ENCODE measurements at places on chromosomes 2 and 18.

- DNase-seq = no peak
Observed at GRCh38 chr2:6986301-6986911, 69.2 kb downstream of the RNF144A start.

GRCh38 chr2:238973038-238973739, 125.3 kb downstream of the TWIST2 start:
- peak; percentile 70 for DNase-seq

GRCh38 chr2:88232074-88232782, 62.1 kb downstream of the THNSL2 start:
- no peak for DNase-seq

- no peak for DNase-seq
Observed at GRCh38 chr2:237020090-237020489, 65.6 kb upstream of the COPS8 start.

GRCh38 chr2:66531567-66531966, 96.6 kb downstream of the MEIS1 start:
- no peak for DNase-seq

DNA sequence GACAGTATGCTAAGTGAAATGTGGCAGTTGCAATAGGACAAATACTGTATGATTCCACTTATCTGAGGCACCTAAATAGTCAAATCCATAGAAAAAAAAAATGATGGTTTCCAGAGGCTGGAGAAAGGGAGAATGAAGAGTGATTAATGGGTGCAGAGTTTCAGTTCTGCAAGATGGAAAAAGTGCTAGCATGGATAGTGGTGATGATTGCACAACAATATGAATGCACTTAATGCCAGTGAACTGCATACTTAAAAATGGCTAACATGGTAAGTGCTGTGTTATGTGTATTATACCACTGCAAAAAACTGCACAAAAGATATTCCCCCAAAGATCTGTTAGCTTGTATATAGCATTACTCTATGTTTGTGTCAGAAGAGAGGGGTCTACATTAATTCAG, 185.4 kb downstream of the INHBB start:
- no peak for DNase-seq

- DNase-seq = peak; percentile 27
Observed at GRCh38 chr2:160432633-160433032, 61.0 kb downstream of the RBMS1 start.

GRCh38 chr2:25822190-25823117, 55.8 kb downstream of the ASXL2 start:
- no peak for DNase-seq

DNA sequence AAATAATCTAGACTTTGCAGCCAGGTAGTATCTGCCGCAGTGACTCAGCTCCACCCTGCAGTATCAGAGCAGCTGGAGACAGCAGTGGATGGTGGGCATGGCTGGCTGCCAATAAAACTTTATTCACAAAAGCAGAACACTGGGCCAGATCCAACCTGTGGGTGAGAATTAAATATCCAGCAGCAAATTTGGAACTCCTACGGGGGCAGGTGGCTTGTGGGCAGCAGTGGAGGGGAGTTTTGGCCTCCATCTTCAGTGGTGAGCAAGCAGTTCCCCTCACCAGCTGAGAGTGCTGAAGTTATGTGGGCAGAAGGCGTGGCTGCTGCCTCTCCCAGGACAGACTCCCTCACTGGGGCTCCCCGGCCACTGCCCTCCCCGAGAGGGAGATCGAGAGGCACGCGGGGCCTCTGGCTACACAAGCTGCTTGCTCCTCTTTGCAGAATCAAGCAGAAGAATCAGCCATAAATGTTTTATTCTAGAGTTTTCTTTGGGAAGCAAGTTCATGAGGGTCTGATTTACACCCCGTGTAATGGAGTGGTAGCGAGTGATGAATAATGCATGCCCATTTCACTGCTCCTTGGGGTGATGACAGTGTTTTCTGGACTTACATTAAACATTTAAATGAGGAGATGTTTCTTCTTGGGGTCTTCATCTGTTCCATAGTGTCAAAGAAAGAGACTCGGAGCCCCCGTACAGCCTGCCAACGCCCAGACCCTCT, 204.3 kb downstream of the SEPTIN10 start:
- no peak for DNase-seq

DNA sequence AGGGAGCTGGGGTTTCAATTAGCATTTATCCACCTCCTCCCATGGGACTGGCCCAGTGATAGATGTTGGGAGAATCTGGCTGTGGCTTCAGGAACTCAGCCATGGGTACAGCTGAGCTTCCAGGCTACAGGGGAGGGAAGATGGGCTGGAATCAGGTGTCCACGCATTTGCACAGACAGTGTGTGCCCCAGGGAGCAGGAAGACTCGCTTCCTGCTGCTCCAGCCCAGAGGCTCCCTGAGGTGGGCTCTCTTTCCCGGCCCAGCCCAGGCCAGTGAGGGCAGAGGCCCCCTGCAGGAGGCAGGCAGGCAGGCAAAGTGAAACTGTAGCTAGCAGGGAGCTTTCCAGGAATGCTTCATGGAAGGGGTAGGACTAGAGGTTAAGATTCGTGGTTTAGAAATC, 28.7 kb downstream of the DYSF start:
- DNase-seq = no peak

- DNase-seq = peak; percentile 47
Observed at GRCh38 chr2:146734042-146734820, 1110.6 kb upstream of the ACVR2A start.

- DNase-seq = no peak
Observed at GRCh38 chr2:27261241-27261925, 1.5 kb downstream of the SLC30A3 start.

- no peak for DNase-seq
Observed at GRCh38 chr2:16973586-16974286, 308.1 kb upstream of the CYRIA start.

- DNase-seq = no peak
Observed at GRCh38 chr18:4391859-4392258, 63.2 kb downstream of the DLGAP1 start.

- no peak for DNase-seq
Observed at GRCh38 chr2:31282634-31283033, 48.7 kb downstream of the EHD3 start.

- DNase-seq = no peak
Observed at GRCh38 chr2:231223458-231223976, 25.1 kb downstream of the ARMC9 start.

Data from AG20443 (cell line).